Brain (organoid and tissue), 16 donors: ENCODE measurements at places on chromosomes 16 and 17. TPM values are rescaled to one million over a fixed set of nuclear protein-coding genes. Genes with fewer than 3 reads are reported as not detected.

The STH gene
- polyA plus RNA-seq, result not detected

The KRT24 gene
- not detected for polyA plus RNA-seq

The TRIM16 gene
- 11.7 TPM for polyA plus RNA-seq

The WNT3 gene
- 4.6 TPM for polyA plus RNA-seq

The TMEM11 gene
- 42.5 TPM for polyA plus RNA-seq

The TP53TG3 gene
- 8.3 TPM for polyA plus RNA-seq

The HIRIP3 gene
- 85.9 TPM for polyA plus RNA-seq

The TMEM235 gene
- polyA plus RNA-seq, result 9.8 TPM

The SYNGR3 gene
- 59.3 TPM for polyA plus RNA-seq

The STAT5B gene
- 27.0 TPM for polyA plus RNA-seq

The CX3CL1 gene
- polyA plus RNA-seq, result 23.2 TPM

The TNFRSF13B gene
- polyA plus RNA-seq, result not detected

The COX6A2 gene
- polyA plus RNA-seq, result 1.8 TPM

The TM4SF5 gene
- polyA plus RNA-seq, result not detected

The CLDN7 gene
- 113 TPM for polyA plus RNA-seq

The RNF135 gene
- polyA plus RNA-seq, result 3.0 TPM

The TMEM88 gene
- polyA plus RNA-seq, result 9.8 TPM

The APOBR gene
- 0.90 TPM for polyA plus RNA-seq

The PIRT gene
- 1.6 TPM for polyA plus RNA-seq

The ACE gene
- polyA plus RNA-seq, result 16.6 TPM

The TAOK1 gene
- 9.4 TPM for polyA plus RNA-seq

The TP53TG3E gene
- polyA plus RNA-seq, result not detected

The SMG1 gene
- 6.1 TPM for polyA plus RNA-seq

The TACO1 gene
- polyA plus RNA-seq, result 29.3 TPM

The RNF222 gene
- polyA plus RNA-seq, result not detected

The CCDC92B gene
- polyA plus RNA-seq, result 22.1 TPM

The MYLK3 gene
- polyA plus RNA-seq, result 0.98 TPM

The AKTIP gene
- 26.1 TPM for polyA plus RNA-seq

The STX1B gene
- polyA plus RNA-seq, result 38.2 TPM

The CES1 gene
- polyA plus RNA-seq, result 1.5 TPM

The CD300LB gene
- polyA plus RNA-seq, result not detected

The TNFSF12 gene
- polyA plus RNA-seq, result 34.5 TPM

The TPSD1 gene
- polyA plus RNA-seq, result not detected

The MLKL gene
- 0.85 TPM for polyA plus RNA-seq

The KRT16 gene
- not detected for polyA plus RNA-seq

The CES3 gene
- 0.93 TPM for polyA plus RNA-seq

The KRTAP4-5 gene
- not detected for polyA plus RNA-seq

The PROCA1 gene
- polyA plus RNA-seq, result 8.8 TPM

The GCGR gene
- not detected for polyA plus RNA-seq

The SLC38A8 gene
- polyA plus RNA-seq, result 4.1 TPM

The SLC16A6 gene
- polyA plus RNA-seq, result 1.5 TPM

The CBX2 gene
- 36.4 TPM for polyA plus RNA-seq

The PNPO gene
- polyA plus RNA-seq, result 24.4 TPM

The KAT8 gene
- 82.1 TPM for polyA plus RNA-seq

The KCNH4 gene
- polyA plus RNA-seq, result 0.88 TPM

The TOP2A gene
- 141 TPM for polyA plus RNA-seq

The TERF2IP gene
- polyA plus RNA-seq, result 340 TPM

The GPRC5B gene
- 351 TPM for polyA plus RNA-seq
